Activated naive CD8-positive, alpha-beta T cell treated with anti-CD3 and anti-CD28 coated beads for 36 hours (primary cell): ENCODE measurements at places on chromosomes 11 and 22.

DNA sequence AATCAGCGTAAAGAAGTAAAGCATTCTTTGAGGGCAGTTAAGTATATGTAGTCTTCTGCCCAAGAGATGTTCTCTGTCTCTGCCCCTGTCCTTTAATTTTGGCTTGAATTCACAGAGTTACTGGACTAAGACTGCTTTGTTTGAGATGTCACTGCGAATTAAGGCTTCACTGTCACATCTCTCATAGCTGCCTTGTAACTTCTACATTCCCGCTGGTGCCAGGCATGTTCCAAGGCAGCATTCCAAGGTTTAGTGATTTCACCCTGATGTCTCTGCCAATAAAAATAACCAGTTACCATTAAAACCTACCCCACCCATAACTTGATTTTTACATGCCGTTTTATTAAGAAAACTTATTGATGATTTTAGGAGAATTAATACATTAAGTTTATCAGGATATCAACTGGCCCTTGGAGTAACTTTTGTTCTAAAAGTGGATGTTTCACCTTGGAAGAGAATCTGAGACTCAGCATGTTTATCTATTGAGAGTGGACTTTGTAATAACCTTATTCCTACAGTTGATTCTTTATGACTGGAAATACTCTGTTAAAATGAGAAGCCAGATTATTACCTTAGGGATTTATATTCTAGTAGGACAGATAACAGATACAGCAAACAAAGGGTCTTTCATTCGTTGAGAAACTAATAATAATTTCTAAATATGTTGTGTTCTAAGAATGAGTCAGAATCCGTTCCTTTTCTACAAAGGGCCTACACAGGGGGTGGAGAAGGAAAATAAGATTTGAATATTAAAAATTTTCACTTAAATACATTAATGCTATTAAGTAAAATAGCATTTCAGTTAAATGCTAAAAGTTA is 110.2 kb downstream of the UVRAG start:
- DNase-seq, result no peak

DNA sequence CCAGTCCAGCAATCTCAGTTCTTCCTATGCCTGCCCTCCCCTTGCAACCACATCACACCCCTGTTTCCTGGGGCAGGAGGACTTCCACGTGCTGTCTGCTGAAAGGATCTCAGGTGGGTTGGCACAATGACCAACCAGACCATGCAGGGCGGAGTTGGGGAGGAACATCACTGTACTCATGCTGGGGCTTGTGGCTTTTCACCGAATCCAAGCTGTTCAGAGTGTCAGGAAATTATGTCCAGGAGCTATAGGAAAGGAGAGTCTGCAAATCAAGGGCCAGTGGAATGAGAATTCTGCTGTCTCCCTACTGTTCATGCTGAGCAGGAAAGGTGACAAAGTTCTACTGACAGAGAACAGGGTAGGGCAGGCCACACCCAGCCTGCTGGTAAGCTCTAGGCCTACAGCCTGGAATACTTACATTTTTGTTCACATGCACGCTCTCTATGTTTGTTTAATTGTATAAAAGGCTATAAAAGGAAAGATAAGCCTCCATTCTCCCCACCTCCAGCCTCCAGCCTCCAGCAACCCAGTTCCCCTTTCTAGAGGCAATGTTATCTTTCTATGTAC is 1.7 kb upstream of the PLAAT2 start:
- DNase-seq, result no peak

DNA sequence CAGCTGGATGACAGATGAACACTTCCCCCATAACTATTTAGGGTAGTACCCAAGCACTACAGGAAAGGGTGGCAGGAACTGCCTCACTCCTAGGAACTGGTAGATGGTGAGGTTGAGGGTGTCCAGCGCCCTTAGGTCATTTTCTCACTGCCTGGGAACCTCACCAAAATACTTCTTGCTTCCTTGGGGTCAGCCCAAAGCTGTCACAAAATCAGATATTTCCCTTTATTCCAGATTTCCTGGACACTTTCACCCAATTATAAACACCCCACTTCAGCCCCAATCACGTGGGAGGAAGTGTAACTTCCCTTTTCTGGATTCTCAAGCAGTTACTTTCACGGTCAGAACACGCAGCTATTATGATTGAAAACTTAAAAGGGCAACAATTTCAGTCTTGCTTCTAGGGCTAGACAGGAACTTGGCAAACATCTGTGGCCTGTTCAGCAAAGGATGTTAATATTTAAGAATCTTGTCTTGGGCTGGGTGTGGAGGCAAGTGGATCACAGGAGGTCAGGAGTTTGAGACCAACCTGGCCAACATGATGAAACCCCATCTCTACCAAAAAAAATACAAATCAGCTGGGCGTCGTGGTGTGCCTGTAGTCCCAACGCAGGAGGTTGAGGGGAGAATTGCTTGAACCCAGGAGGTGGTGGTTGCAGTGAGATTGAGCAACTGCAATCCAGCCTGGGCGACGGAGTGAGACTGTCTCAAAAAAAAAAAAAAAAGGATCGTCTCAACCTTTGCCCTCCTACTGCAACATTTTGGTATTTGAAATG is 4.0 kb downstream of the FTH1 start:
- no peak for DNase-seq

DNA sequence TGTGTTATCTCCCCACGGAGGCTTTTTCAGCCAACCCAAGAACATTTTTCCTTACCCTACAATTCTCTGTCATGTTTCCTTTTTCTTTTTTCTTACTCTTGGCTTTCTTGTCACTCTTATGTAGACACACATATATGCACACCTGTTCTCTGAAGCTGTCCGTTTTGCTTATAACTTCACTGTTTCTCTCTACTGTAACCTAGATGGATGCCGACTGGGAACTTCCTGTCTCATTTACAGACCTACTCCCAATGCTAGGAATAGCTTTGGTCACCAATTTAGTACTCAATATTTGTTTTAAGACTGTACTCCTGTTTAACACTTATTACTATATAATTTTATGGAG is 9.9 kb upstream of the CASP12 start:
- DNase-seq, result no peak

DNA sequence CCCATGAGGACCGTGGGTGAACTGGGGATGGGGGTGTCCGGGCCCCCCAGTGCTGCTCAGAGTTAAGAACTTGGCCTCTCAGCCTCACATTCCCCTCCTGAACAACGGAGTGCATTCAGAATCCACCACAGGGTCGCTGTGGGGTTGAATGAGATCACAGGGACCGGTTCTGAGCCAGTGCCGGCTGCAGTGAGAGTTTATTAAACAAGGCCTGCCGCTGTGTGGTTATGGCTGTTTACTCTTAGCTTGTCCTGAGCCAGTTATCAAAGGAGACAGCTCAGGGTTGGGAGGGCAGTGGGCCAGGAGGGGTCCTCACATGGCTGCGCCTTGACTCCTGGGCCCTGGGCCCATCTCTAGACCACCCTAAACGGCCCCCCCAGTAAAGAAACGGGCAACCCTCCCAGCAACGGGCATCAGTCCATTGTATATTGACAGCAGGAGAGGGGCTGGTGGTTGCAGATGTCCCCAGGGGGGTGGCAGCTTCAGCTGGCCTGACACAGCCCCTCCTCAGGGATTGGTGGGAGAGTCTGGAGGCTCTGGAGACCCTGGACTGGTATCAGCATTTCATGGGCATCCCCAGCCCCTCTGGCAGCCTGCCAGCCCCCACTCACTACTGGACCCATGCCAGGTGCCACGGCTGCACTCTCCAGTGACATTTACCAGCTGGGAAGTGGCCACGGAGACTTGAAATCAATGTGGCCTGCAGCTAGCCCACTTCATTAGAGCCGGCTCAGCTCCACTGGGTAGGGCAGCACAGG is 15.1 kb upstream of the CABP7 start:
- no peak for DNase-seq
